COR-L47 (cell line): ENCODE measurements at places on chromosomes 6 and 20.

DNA sequence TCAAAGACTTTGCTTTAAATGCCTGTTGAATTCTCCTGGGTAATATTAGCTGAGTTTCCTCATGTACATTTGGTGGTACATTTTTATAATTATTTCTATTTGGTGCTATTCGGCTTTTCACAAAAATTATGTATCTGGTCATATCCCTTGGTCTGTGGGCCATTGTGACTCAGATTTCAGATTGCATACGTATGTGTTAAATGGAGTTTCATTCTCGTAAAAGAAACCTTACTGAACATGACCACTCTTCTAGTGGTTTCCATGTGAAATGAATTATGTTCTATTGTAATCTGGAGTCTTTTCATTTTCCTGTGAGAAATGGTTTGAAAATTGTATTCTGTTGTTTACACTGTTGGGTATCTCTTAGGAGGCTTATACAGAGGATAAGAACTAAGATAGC lies 386.2 kb upstream of the FLRT3 start:
- no peak for DNase-seq

DNA sequence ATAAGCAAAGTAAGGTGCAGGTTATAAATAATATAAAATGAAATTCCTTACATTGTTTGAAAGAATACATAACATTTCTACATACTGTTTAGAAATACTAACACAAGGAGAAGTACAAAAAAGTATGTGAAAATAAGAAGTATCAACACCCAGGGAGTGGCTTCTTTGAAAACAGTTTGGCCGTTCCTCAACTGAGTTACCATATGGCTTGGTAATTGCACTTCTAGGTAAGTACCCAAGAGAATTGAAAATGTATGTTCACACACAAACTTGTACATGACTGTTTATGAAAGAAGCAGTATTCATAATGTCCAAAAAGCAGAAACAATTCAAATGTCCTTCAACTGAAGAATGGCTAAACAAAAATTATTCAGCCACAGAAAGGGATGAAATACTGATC lies 30.7 kb downstream of the PAK5 start:
- no peak for DNase-seq

DNA sequence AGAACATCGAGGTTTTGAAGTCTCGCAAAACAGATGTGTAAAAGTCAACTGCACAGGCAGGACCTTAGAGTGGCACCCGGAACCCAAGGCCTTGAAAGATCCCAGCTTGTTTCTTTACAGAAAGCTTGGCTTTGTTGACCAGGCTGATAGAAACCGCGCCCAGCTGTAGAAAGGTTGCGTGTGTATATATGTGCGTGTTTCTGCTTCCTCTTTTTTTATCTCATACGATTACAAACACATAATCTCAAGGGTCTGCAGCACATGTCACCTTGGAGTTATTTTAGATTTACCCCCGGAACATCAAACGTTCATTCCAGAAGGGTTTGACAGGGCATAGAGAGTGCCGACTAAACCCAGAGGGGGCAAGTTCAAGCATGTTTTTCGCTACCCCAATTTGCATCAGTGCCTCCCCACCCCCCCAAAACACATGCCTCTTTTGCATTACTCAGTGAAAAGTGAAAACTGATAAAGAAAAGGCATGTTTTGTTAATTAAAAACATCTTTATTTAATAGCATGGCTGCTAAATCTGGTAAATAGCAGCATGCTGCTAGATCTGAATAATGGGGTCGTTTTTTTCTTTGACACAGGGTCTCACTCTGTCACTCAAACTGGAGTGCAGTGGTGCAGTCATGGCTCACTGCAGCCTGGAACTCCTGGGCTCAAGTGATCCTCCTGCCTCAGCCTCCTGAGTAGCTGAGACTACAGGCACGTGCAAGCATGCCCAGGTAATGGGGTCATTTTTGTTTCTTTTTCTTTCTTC lies 33.2 kb upstream of the NCOA3 start:
- DNase-seq: no peak

DNA sequence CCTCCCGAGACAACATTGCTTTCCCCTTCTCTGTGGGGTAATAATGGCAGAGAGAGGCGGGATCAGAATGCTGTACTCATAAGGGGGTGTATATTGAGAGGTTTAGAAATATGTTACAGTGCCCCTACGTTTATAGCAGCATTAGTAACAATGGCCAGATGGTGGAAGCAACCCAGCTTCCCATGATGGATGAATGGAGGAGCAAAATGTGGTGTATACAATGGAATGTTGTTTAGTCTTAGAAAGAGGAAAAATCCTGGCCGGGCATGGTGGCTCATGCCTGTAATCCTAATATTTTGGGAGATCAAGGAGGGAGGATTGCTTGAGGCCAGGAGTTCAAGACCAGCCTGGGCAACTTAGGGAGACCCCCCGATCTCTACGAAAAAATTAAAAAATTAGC lies 12.9 kb downstream of the BANF2 start:
- DNase-seq: no peak

DNA sequence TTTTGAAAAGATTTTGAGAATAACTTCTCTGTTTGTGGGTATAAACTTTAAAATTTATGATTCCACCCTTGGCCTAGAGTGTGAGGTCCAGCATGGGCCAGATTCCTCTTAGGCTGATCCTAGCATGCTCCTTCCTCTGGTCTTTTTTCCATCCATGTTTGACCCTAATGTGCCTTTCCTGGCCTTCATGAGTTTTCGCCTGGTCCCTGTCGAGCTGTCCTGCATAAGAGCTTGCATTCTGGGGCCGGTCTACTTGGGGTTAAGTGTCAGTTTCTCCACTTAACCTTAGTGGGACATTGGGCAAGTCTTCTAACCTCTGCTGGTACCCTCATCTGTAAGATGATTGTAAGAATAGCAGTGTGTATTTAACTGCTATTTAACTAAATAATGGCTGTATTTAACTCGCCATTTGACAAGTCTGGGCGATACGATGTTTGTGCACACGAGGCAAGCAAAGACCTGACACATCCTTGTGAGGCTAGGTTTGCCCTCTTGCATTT lies 40.7 kb upstream of the TAGAP start:
- DNase-seq: no peak
